Stimulated activated CD4-positive, alpha-beta T cell treated with anti-CD3 and anti-CD28 coated beads, Interleukin-4, amount 100 ng/mL, for 24 hours (primary cell): ENCODE measurements at places on chromosomes 7 and 10.
A peak's percentile ranks its signal among the peaks of the same experiment; 100 is the strongest.

GRCh38 chr7:79512261-79512660 is 58.8 kb upstream of the MAGI2 start:
- no peak for DNase-seq

DNA sequence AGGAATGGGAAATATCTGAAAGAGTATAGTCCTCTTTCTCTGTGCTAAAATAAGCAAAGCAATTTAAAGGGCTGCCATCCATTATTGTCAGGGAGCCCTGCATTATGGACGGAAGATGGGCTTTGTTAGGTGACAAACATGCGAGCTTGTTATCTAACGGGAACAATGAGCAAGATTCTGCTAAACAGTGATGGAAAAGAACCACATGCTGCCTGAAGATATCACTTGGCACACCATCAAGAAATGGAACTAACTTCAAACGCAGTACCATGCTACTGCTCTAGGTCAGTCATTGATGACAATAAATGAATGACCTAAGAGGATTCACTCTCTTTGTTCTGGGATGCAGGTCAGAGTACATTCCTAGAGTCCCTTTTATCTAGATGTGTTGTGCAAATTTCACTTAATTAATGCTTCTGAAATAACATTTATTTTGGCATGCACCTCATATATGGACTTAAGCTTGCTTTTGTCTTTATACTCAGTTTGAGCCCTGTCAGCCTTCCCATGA is 175.7 kb upstream of the PTN start:
- no peak for DNase-seq

DNA sequence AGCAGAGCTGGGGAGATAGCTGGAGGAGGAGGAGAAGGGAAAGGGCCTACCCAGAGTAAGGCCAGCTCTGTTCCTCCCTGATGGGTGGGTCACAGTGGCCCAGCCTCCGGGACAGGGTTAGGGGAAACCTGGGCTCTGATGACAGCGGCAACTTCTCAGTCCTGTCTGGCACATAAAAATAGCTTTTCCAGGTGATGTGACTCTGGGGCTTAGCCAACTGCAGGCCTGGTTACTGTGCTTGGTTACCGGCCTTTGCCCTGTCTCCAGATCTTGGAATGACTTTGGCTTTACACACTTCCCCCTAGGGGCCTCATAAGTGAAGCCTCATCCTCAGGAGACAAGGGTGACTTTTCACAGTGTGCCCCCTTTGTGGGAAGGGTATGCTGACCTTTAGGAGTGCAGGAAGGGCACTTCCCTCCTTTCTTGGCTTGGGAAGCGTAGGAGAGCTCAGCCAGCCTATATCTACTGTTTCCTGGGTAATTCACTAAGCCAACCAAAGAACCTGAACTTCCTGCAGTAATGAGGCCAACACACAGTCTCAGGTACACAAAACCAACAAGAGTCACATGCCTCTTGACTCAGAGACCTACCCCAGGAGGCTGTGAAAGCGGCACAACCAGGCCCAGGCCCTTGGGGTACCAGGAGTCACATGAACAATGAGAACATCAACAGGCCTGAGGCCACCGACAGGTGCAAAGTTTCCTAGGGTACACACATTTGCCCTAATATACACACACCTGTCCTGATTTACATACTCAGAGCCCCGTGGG is 11.7 kb upstream of the HILPDA start:
- no peak for DNase-seq

GRCh38 chr10:84176351-84176750 is 2.8 kb downstream of the GPR15LG start:
- no peak for DNase-seq

DNA sequence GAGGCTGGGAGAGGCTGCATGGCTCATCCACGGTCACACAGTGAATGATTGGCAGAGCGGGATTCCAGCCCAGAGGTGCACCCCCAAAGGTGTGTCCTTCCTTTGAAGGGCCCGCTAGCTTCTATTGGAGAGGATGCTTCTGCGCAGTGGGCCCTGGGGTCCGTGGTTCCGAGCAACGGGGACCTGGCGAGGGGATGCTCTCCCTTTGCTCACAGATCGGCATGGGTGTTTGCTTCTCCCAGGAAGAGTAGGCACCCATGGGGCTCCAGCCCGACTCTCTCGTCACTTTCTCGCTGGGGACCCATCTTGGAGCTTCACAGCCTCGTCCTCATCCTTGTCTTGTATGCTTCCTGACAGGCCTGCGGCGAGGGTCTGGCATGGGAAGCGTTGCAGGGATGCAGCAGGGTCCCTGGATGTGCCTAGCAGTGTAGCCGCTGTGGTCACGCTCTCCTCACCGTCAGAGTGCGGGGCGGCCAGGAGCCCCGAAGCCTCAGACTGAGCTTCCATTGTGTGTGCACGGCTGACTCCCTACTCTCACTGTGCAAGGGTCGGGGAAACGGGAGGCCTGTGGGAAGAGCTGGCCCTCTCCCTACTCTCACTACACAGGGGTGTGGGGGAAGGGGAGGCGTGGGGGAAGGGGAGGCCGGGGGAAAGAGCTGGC is 538.5 kb upstream of the FOXK1 start:
- no peak for DNase-seq

DNA sequence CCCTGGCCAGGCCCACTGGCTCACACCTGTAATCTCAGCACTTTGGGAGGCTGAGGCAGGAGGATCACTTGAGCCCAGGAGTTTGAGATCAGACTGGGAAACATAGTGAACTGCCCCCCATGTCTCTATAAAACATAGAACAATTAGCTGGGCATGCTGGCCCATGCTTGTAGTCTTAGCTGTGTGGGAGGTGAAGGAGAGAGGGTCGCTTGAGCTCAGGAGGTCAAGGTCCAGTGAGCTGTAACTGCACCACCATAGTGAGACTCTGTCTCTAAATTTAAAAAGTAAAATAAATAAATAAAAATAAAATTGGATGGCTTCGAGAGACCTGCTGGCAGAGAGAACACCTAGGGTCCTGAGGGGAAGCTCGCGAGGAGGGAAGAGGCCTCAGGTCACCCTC is 69.9 kb upstream of the PARD3 start:
- DNase-seq: no peak

- DNase-seq: no peak
Observed at GRCh38 chr10:114380060-114380459, 24.2 kb downstream of the AFAP1L2 start.

DNA sequence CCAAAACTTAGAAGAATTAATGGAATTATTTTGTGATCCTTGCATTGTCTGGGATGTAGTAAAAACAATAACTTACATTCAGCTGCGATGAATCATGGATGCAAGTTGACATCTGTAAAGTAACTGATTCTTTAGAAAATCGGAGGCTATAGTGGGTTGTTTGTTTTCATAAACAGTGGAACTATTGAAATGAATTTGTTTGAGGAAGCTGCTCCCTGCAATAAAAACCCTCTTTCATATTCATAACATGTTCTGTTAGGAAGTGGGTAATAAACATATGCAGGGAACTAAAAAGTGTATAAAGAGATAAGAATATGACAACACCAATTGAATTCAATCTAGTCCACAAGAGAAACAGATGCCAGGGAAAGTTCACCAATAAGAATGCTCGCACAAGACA is 53.6 kb downstream of the AGMO start:
- no peak for DNase-seq

DNA sequence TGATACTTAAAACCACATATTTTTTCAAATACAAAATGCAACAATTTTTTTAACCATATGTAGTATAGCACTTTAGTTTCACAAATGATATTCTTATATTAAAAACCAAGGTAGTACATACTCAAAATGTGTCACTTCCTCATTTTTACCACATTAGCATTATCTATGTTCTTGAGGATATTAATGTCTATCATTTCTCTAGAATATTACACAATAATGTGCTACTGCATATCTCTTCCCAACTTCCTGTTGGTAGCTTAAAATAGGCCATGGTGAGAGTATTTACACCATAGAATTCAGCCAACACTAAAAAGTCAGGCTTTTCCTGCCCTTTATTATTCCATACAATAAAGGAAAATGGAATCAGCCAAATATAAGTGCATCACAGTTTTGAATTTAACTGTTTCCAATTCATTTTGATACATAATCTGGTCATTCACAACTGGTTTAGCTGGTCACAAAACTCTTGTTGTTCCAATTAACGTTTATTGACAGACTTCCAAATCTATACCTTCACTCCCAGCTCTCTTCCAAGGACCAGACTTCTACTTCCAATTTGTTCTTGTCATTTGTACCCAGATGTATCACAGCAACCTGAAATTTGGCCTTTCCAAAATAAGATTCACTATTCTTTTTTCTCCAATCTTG is 20.0 kb upstream of the LRRC17 start:
- DNase-seq: no peak

- no peak for DNase-seq
Observed at GRCh38 chr7:3787717-3788264, 486.7 kb downstream of the SDK1 start.

DNA sequence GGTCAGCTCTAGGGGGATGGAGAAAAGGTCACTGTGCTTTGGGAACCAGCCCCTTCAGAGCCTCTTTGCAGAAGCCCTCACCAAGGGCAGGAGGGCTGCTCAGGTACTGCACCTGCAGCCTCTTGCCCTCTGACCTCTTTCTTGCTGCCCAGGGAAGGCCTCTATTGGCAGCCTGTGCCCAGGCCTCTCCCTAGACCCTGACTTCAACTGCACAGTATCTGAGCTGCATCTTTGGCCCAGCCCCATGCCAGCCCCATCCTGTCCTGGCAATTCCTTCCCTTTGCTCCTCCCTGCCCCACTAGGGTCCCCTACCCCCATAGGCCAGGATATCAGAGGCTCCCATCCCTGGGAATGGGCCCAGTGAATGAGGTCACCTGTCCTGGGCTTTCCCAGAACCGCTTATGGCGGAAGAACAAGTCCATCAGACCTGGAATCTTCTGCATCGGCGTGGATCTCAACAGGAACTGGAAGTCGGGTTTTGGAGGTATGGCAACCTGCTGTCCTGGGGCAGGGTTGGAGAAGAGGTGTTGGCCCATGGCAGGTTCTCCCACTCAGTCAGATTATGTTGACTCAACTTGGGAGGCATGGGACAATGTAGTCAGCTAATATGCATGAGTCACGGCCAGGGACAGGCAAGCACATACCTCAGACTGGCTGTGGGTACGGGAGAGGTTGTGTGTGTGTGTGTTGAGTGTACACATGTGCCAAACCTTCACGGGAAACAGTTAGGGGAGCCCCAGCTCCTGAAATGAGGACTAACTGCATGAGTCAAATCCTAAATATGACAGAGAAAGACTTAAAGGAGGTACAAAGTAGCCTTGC is 17.1 kb upstream of the CPA1 start:
- DNase-seq: peak; percentile 55

GRCh38 chr7:132410385-132410784 is 165.9 kb downstream of the PLXNA4 start:
- no peak for DNase-seq

DNA sequence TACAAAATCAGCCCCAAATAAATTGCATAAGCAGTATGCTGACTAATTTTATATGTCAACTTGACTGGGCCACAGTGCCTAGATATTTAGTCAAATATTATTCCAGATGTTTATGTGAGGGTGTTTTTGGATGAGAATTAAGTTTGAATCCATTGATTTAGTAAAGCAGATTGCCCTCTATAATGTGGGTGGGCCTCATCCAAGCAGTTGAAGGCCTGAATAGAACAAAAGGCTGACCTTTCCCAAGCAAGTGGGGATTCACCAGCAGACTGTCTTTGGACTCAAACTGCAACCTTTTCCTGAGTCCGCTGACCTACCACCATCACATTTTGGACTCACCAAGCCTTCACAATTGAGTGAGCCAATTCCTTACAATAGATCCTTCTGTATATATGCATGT is 186.4 kb downstream of the ARHGAP12 start:
- no peak for DNase-seq

GRCh38 chr10:125344573-125345171 is 184.3 kb upstream of the CTBP2 start:
- no peak for DNase-seq

DNA sequence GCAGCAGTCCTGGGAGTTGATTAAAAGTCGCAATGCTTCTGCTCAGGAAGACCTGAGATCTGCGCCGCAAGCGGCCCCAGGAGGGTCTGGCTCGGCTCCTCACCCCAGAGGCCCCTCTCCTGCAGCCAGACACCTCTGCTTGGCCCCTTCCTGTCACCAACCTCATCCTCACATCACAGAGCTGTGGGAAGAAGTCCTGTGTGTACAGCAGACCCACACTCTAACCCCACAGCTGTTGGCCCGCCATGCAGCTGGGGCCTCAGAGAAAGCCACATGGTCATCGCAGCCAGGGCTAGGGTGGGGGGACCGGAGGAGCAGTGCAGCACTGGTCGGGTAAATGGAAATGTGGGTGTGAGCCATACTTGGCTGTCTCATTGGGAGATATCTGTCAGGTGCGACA is 97.7 kb downstream of the RGS10 start:
- no peak for DNase-seq

DNA sequence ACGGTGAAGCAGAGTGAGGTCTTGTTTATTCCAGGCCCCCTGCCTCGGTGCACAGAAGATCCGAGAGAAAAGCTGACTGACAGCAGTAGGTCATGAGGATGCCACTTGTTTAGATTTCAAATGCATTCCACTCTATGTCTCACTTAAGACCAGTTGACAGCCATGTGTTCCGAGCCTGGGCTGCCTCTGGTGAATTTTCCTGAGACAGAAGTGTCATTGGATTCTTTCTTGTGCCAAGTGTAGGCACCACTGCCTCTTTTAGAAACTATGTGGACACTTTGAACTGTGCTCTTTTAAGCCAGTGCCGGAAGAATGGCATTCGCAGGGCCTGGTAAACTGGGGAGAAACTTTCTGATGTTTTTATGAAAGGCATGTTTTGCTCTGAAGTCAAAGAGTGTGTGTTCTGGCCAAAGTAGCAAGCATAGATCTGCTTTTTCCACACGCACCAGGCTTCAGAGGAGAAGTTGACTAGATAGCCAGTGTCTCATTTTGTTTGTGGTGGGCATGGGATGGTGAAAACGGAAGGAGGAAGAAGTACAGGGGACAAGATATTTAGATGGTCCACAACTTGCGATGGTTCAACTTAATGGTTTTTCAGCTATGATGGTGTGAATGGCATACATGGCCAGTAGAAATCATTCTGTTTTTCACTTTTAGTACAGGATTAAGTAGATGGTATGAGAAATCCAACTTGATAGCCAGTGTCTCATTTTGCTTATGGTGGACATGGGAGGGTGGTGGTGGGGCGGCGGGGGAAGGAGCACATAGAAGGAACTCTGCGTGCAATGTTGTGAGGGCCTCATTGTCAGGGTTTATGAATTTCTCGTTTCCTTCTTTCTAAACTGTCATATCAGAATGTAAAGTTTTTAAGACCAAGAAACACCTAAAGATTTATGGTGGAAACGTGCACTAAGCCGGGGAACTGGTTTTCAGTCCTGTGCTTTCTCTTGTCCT is 41.5 kb downstream of the CYP17A1 start:
- no peak for DNase-seq

DNA sequence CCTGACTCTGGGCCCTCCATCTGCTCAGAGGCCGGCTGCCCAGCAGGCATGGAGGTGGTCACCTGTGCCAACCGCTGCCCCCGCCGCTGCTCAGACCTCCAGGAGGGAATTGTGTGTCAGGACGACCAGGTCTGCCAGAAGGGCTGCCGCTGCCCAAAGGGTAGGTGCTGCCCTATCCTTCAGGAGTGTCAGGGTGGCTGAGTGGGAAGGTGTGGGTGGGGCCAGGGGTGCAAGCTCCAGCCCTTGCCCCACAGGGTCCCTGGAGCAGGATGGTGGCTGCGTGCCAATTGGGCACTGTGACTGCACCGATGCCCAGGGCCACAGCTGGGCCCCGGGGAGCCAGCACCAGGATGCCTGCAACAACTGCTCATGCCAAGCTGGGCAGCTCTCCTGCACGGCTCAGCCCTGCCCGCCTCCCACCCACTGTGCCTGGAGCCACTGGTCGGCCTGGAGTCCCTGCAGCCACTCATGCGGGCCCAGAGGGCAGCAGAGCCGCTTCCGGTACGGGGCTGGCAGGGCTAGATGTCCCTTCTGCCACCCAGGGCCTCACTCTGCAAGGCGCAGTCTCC is 17.5 kb upstream of the ZNF862 start:
- DNase-seq: no peak
